K562 (cell line): ENCODE measurements at places on chromosomes 12 and 14. TPM values are rescaled to one million over a fixed set of nuclear protein-coding genes. Genes with fewer than 3 reads are reported as not detected.

DNA sequence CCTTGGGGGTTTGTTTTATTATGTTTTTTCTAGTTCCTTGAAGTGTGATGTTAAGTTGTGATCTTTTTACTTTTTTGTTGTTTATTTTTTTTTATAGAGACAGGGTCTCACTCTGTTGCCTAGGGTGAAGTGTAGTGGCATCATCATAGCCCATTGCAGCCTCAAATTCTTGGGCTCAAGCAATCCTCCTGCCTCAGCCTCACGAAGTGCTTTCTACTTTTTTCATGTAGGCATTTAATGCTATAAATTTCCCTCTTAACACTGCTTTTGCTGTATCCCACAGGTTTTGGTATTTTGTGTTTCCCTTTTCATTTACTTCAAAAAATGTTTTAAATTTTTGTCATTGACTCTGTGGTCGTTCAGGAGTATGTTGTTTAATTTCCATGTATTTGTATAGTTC lies 26.6 kb upstream of the PRPF39 start:
- 0 out of 3 replicates have a peak, but pooled peaks cover 3% of the 10 kb centered on the region for H3K36me3 ChIP-seq
- no peak overlapping the region for H3K4me3 ChIP-seq
- DNase-seq: no peak
- no peaks in the 10 kb centered on the region for H3K4me1 ChIP-seq
- H3K27me3 ChIP-seq: no peaks in the 10 kb centered on the region
- no peak overlapping the region for H3K27ac ChIP-seq

DNA sequence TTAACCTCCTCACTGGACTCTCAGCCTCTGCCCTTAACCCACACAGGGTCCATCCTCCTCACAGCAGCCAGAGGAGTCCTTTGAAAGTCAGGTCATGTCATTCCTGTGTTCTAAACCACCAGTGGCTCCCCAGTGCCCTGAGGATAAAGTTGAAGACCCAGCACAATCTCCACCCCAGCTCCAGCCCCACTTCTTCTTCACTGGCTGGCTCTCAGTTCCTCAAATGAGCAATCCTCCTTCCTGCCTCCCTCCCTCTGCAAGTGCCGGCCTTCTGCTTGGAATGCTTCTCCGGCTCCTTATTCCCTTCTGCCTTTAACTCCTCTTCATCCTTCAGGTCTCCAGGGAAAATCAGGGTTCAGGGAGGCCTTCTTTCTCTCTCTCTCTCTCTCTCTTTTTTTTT lies 32.0 kb upstream of the SPPL3 start:
- no peaks in the 10 kb centered on the region; the same call in 2 of the 3 replicates for H3K4me1 ChIP-seq
- 0 out of 3 replicates have a peak, but pooled peaks cover 5% of the 10 kb centered on the region for H3K27me3 ChIP-seq
- no peak for DNase-seq
- H3K36me3 ChIP-seq: no peaks in the 10 kb centered on the region

The AQP2 gene
- total RNA-seq: not detected in 2 replicates

- no peak for DNase-seq
- H3K27ac ChIP-seq: no peak overlapping the region
- H3K36me3 ChIP-seq: no peaks in the 10 kb centered on the region
- no peaks in the 10 kb centered on the region for H3K4me1 ChIP-seq
- H3K4me3 ChIP-seq: no peak overlapping the region
Observed at GRCh38 chr12:59087077-59087673, 166.9 kb upstream of the LRIG3 start.

The NEUROD4 gene
- not detected in 2 replicates for total RNA-seq

DNA sequence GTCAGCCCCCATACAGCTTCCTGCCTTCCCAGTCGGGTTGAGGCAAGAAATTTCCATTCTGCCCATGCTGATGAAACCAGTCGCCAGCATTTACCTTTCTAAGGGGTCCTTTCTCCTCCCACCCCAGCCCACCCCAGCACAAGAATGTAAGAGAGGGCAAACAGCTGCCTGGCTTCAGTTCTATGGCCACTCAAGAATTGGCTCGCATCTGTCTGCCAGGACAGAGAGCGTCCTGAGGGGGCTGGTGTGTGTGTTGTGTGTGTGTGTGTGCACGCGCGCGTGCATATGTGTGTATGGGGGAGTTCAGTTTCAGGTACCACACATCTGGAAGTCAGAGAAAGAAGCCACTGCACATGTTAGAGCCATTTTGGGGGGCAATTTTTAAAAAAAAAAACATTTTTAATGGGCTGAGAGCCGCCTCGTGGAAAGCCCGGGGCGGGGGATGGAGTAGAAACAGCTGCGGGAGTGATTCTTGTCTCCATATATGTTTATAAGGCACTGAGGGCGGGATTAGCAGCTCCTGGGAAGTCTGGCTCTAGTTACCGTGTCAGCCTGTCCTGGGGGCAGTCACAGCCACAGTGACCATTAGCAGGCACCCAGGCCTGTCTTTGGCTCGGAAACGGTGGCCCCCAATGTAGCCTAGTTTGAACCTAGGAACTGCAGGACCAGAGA lies at the start of gene WNT5B:
WNT5B (plus strand) TSS at position 566 of the 672 bp plus-strand sequence. CDS start 2,124 bp downstream, outside the sequence.
- peaks cover 17% of the 10 kb centered on the region for H3K4me1 ChIP-seq
- DNase-seq: no peak
- no peak within 1 kb of the TSS for H3K27ac ChIP-seq
- no peak within 1 kb of the TSS for H3K4me3 ChIP-seq
- no peaks in the 10 kb centered on the region for H3K36me3 ChIP-seq

DNA sequence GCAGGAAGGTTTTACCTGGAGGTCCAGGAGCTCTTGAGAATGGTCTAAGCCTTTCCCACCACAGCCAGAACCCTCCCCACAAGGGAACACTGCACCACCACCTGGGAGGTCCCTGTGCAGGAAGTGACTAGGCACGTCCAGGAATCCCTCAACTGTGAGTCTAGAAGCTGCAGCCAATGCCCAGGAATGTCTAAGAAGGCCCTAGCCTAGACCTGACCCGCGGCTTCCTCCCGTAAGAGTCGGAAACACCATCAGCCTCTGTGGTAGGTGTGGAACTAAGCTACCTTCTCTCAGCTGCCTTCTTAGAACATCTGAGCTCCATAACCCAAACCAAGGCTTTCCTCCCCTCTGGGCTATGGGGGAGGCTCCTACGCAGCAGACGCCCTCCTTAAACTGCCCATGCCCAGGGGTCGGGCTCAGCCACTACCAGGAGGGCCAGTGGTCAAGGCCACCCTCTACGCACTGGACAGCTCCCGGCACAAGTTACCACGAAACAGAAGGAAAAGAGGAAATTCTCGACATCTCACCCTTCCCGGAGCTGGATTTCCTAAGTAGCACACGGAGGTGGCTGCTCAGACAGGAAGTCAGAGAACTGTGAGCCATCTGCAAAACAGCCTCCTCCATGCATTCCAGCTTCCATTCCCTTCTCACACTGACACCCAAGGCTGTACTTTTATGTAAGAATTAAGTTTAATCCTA lies 25.5 kb downstream of the ZFYVE21 start:
- H3K4me3 ChIP-seq: no peak overlapping the region
- H3K4me1 ChIP-seq: peaks cover 10% of the 10 kb centered on the region
- H3K36me3 ChIP-seq: no peaks in the 10 kb centered on the region
- H3K27ac ChIP-seq: no peak overlapping the region

DNA sequence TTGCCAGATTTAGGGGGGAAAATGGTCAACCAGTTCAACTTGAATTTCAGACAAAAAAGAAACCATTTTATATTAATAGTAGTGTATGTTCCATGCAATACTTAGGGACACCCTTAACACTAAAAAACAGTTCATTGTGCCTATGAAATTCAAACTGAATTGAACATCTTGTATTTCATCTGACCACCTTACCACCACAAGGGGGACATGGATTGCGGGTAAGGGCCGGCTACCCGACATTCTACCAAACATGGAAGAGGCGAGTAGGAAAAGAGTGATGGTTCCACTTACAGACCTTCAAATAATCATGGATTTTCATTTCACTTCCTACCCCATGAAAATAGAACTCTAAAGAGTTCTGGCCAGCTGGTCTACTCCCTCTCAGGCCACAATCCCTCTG lies 10.3 kb upstream of the STK38L start:
- no peaks in the 10 kb centered on the region for H3K4me1 ChIP-seq
- DNase-seq: no peak
- no peaks in the 10 kb centered on the region for H3K36me3 ChIP-seq
- H3K4me3 ChIP-seq: no peak overlapping the region
- no peak overlapping the region for H3K27ac ChIP-seq

GRCh38 chr12:65300679-65301349 lies 22.3 kb downstream of the MSRB3 start:
- H3K27me3 ChIP-seq: no peaks in the 10 kb centered on the region
- no peak overlapping the region for H3K27ac ChIP-seq
- no peaks in the 10 kb centered on the region for H3K4me1 ChIP-seq
- no peak overlapping the region for H3K4me3 ChIP-seq
- H3K36me3 ChIP-seq: no peaks in the 10 kb centered on the region

DNA sequence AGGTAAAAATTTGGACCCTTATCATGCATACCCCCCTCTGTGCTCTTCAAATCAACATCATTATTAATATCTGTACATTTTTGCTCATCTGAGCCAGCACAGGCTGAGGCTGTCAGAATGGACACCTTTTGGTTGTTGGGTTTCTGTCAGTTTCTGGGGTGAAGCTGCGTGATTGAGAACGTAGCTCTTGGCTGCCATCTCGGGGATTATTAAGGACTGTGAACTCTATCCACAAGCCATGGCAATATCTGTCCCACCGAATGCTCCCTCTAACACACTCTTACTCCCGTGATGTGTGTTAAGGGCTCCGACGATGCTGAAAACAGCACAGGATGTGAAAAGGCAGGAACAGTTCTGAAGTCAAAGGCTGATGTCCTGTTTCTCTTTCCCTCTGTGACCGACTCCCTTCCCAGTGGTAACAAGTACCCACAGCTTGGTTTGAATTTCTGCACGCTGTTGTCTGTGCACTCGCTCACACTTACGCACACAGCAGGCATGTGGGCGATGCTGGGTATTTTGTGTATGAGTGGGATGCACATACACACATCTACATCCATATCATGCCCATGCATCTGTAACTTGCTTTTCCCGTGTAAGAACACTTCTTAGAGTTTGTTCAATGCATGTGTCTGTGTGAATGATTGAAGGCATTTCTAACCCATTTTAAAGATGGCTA lies 405.6 kb downstream of the TMEM121 start:
- peak; percentile 6 for DNase-seq
- no peaks in the 10 kb centered on the region for H3K4me1 ChIP-seq
- H3K27ac ChIP-seq: no peak overlapping the region
- H3K27me3 ChIP-seq: no peaks in the 10 kb centered on the region
- no peaks in the 10 kb centered on the region for H3K36me3 ChIP-seq

GRCh38 chr12:56229082-56229481 lies 769 bp upstream of the SLC39A5 start:
- H3K36me3 ChIP-seq: peaks cover 9% of the 10 kb centered on the region; the same call in 2 of the 3 replicates
- no peak for DNase-seq
- no peak overlapping the region for H3K27ac ChIP-seq
- H3K4me1 ChIP-seq: peaks cover 16% of the 10 kb centered on the region; the same call in 2 of the 3 replicates
- H3K27me3 ChIP-seq: no peaks in the 10 kb centered on the region
- H3K4me3 ChIP-seq: no peak overlapping the region

The KRT85 gene
- total RNA-seq: not detected in 2 replicates

DNA sequence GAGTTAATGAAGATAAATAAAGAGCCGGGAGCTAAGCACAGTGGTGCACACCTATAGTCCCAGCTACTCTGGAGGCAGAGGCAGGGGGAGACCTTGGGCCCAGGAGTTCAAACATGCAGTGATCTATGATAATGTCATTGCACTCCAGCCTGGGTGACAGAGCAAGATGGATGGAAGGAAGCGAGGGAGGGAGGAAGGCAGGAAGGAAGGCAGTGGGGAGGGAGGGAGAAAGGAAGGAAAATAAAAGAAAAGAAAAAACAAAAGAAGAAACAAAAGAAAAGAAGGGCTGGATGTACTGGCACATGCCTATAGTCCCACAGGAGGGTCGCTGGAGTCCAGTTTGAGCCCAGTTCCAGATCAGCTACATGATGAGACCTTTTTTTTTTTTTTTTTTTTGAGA lies 19.0 kb upstream of the SP7 start:
- no peak overlapping the region for H3K4me3 ChIP-seq
- H3K4me1 ChIP-seq: peaks cover 17% of the 10 kb centered on the region
- peak; percentile 22 for DNase-seq
- peak overlapping the region; percentile 51 for H3K27ac ChIP-seq
- H3K36me3 ChIP-seq: no peaks in the 10 kb centered on the region

DNA sequence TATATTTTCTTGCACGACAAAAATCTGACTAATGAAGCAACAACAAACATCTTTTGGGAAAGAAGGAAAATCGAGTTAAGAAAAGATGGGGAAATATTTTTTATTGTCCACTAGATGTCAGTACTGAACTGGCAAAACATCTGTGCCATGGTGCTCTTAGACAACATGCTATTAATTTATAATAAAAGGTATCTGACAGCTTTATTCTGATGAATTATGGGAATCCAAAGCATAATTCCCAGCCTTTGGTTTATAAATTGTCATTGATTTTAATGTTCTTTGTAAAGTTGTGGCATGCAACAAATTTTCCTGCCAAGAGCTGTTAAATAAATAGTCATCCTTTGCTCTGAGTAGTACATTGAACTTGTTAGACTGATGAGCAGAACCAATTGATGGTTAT lies 231.2 kb downstream of the ETNK1 start:
- H3K4me3 ChIP-seq: no peak overlapping the region
- no peaks in the 10 kb centered on the region for H3K4me1 ChIP-seq
- DNase-seq: peak; percentile 12
- H3K27ac ChIP-seq: no peak overlapping the region

DNA sequence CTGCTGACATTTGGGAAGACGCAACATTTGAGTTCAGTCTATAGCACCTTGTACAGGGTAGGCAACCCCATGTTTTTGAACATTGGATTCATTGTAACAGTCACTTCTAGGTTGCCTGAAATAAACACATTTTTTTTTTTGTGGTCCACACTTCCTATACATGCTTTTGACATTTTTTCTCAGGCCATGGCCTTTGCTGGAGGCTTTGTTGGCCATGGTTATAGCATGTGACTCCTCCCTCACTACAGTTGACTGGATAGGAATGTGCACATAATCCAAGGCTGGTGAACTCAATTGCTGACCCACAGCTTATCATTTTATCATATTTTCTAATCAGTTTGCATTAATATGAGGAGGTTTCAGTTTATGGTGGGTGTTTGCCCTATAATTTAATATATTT lies 60.6 kb downstream of the TMEM117 start:
- H3K27ac ChIP-seq: no peak overlapping the region
- H3K4me3 ChIP-seq: no peak overlapping the region
- no peak for DNase-seq
- no peaks in the 10 kb centered on the region for H3K4me1 ChIP-seq

GRCh38 chr14:24234095-24235005 lies 1.6 kb downstream of the GMPR2 start:
- H3K27ac ChIP-seq: no peak overlapping the region
- peaks cover 51% of the 10 kb centered on the region for H3K36me3 ChIP-seq
- no peak for DNase-seq
- no peak overlapping the region for H3K4me3 ChIP-seq
- H3K27me3 ChIP-seq: no peaks in the 10 kb centered on the region

The NFE2 gene
- 244 and 252 TPM in 2 replicates for total RNA-seq
